ENCODE measurements at places on chromosomes 2 and 18.

DNA sequence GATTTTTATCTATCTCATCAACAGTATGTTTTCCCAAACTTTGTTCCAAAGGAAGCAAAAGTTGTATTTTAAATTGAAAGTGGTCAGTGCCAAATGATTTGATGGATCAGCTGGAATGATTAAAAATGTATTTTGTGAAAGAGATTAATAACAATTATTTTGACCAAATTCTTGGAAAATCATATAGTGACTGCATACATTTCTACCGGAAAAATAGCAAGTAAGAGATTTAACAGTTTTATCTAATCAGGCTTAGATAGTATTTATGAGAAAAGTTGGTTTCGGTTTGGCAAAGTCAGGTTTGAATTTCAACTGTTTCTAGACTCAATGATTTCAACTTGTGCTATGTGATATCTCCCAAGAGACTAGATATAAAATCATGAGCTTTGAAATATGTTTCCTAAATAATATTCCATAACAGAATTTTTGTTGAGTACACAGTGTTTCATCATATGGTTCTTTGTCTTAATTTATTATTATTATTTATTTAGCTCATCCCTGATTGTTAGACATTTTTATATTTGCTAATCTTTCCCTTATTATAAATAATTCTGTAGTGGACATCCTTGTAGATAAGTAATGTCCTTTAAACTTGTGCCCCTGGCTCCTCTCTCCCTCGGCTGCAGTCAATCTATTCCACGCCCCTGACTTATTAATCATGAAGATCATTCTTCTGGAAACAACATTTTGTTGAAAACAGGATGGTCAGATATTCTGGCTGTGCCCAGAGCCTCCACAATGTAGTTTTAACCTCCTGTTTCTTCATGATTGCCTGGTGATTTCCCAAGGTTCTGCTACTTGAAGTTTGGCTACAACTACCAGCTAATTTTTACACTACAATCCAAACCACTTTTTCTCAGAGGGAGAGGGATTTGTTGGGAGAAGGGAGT lies 520.7 kb upstream of the TCF4 start:
- no peak for DNase-seq

DNA sequence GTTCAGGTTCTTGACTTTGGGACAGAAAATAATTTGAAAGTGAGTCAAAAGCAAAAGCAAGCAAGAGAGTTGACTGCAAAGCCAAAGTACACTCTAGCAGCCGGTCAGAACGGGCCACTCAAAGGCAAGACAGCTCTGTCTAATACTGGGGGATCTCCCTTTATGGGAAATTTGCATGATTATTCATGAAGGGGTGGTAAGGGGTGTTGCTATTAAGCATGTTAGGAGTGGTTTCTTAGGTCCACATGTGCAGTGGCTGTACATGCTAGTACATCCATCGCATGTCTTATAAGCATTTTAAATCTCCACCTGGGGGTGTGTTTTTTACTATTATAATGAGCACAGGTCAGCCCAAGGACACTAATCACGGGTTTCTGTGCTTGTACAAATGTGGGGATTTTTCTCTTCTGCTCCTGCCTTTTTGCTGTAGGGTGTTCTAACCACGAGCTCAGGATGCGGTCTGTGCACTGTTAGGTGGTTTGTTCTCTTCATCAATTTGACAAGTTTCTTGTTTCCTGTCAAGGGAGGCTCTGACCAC lies 60.2 kb upstream of the SPP2 start:
- no peak for DNase-seq

GRCh38 chr2:68216454-68217310 lies 35.6 kb downstream of the PPP3R1 start:
- peak; percentile 67 for DNase-seq

GRCh38 chr2:175080479-175080878 lies 75.3 kb upstream of the CHN1 start:
- no peak for DNase-seq

DNA sequence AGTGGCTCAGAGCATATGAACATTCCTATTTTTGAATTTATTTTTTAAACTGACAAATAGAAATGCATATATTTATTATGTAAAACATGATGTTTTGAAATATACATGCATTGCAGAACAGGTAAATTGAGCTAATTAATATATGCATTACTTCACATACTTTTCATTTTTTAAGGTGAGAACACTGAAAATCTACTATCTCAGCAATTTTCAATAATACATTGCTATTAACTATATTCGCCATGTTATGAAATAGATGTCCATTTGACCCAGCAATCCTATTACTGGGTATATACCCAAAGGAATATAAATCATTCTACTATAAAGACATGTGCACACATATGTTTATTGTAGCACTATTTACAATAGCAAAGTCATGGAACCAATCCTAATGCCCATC lies 717.7 kb upstream of the PIK3C3 start:
- no peak for DNase-seq

GRCh38 chr2:161976917-161977316 lies 97.1 kb downstream of the DPP4 start:
- DNase-seq, result no peak

- peak; percentile 31 for DNase-seq
These were observed 98.0 kb downstream of the STPG4 start for GRCh38 chr2:47056868-47057686.

GRCh38 chr2:19675003-19675629 lies 226.7 kb downstream of the TTC32 start:
- DNase-seq, result peak; percentile 29

DNA sequence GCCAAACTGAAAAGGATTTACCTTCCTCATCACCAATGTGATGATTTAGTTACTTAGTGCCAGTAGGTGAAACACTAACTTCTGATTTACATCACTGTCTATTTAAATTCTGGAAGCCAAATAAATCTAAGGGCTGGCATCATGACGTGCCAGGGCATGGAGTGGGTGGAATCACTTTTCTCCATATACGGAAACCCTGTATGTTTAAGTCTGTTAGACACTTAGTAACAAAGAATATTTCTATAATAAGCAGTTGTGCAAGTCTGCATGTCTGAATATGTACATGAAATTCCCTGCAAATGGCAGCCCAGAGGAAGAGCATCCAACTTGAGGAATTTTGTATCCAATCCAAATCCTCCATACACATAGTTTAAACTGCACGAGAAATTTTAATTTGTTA lies 243.1 kb upstream of the SMAD7 start:
- DNase-seq, result no peak

GRCh38 chr2:46064396-46064795 lies 232.8 kb upstream of the EPAS1 start:
- no peak for DNase-seq

DNA sequence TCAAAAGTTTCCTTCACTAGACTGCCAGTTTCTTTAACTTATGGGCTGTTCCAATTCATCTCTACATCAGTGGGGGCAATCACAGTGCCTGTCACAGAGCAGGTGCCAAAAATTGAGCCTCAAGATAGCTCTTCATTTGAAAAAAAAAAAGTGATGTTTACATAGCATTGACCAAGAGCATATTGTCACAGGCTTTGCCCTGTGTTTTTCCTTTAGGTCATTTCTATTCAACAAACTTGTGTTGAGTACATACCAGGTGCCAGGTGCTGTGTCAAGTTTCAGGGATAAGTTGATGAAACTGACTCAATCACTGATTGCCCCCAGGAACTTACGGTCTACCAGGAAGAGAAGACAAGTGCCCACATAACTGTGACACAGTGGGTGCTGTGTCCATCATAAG lies 22.2 kb upstream of the NT5C1B start:
- no peak for DNase-seq

DNA sequence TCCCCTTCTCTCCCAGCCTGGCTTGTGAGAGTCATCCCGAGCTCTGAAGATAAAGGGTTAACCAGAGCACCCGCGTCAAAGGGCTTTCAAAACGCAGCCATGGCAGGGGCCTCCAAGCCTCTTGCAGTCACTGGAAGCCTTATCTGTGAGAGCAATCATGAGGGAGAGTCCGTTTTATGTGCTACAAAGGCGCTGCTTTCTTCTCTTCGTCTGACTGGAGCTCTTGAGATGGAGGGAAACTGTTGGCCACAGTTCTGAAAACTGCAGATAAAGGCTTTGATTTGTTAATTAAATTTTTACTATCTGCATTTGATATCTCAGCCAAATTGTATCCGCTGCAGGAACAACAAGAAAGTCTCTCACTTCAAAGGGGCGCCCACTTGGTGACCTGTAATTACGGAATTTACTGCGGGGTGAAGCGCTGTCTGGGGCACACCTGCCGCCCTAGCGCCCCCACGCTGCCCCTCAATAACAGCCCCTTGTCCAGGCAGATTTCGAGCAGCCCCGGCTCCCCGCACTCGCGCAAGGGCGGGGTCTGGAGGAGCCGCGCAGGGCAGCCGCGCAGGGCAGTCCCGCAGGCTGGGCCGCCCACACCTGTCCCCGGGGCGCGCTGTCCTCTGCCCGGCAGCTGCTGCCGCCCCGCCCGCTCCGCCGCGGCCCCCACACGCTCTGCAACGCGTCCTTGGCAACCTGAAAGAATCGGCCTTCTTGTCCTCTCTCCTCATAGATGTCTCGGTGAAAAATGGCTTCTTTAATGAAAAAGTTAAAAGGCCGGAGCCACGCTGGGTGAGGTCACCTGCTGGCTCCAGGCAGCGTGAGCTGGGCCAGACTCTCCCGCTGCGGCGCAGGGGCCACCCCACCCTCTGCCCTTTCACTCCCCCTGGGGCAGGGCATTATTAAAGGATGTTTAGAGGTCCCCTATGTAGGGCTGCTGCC lies 217.9 kb downstream of the VAPA start:
- DNase-seq, result no peak

GRCh38 chr18:10205151-10205550 lies 249.3 kb upstream of the APCDD1 start:
- peak; percentile 58 for DNase-seq

- no peak for DNase-seq
These were observed 19.4 kb downstream of the PLB1 start for GRCh38 chr2:28515176-28515751.

DNA sequence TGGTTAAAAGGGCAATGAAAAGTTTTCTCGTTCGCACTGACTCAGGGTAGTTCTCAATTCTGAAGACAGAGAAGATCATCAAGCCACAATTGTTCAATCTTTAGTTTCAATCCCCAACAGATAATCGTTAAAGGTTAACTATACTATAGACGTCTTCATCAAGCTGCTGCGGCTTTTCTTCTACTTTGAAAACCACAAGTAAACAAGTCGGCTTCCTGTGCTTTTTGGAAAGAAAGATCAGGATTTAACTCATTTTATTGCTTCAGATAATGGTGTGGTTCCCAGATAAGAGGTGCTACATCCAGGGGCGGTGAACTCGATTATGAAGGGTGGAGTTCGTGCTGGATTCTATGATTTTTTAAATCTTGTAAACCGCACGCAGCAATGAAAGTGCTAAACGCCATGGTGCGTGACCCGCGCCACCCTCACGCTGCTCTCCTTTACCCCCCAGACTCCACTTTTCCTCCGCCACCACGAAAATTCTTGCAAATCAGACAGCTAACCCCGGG lies 545 bp upstream of the CDCA7 start:
- DNase-seq, result no peak

Measured in fibroblast of skin of abdomen (primary cell).